ENCODE measurements at places on chromosomes 5 and 9.

- DNase-seq: no peak
These were observed 43.9 kb upstream of the HMGCS1 start for GRCh38 chr5:43357067-43357466.

DNA sequence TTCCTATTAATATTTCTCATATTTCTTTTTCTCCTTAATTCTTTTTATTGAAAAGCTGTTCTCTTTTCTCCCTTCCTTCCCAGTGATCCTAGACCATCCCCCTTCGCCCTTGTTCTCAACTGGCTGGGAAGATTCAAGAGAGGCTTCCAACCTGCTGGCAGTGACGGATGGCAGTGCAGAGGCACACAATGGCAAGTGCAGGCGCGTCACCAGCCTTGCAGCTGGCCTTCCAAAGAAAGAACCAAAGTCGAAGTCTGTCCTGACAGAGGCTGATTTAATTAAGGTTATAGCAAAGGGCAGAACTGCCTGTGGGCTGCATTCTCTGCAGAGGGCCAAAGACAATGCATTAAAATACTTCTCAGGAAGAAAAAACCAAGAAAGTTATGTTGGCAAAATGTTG, 7.4 kb downstream of the CEMIP2 start:
- DNase-seq: no peak

DNA sequence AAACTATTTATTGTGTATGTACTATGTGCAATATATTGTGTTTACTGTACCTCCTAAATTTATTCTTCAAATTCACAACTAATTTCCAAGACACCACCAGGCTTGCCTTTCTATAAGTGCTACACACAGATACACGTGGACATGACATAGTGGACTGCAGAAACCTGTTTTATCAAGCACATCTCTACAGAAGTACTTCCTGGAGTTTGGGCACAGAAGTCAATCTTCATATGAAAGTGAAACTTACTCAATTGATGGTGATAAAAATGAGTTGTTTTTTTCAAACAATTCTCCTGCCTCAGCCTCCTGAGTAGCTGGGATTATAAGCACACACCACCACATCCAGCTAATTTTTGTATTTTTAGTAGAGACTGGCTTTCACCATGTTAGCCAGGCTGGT, 57.6 kb downstream of the NLN start:
- DNase-seq: no peak

DNA sequence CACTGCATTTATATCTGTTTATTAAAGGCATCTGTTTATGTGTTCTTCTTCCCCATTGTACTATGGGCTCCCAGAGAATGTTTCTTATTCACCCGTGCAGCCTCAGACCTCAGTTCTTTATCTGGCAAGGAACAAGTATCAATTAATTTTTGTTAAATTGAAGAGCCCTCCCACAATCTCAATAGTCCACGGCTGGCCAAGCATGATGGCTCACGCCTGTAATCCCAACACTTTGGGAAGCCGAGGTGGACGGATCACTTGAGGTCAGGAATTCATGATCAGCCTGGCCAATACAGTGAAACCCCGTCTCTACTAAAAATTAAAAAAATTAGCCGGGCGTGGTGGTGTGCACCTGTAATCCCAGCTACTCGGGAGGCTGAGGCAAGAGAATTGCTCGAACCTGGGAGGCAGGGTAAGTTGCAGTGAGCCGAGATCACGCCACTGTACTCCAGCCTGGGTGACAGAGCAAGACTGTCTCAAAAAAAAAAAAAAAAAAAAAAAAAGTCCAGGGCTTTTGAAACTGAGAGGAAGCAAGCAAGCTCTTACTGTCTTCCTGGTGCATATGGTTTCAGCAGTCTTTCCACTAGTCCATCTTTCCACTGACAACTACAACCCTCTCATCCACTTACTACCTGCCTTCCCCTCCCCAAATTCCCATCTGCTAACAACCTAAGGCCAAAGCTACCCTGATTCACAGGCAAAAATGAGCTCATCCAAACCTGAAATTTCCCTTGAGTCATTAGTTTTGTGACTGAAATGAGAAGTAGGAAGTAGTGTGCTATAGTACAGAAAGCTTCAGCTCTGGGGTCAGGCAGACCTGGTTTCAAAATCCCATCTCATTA, 2.3 kb upstream of the HK3 start:
- no peak for DNase-seq

DNA sequence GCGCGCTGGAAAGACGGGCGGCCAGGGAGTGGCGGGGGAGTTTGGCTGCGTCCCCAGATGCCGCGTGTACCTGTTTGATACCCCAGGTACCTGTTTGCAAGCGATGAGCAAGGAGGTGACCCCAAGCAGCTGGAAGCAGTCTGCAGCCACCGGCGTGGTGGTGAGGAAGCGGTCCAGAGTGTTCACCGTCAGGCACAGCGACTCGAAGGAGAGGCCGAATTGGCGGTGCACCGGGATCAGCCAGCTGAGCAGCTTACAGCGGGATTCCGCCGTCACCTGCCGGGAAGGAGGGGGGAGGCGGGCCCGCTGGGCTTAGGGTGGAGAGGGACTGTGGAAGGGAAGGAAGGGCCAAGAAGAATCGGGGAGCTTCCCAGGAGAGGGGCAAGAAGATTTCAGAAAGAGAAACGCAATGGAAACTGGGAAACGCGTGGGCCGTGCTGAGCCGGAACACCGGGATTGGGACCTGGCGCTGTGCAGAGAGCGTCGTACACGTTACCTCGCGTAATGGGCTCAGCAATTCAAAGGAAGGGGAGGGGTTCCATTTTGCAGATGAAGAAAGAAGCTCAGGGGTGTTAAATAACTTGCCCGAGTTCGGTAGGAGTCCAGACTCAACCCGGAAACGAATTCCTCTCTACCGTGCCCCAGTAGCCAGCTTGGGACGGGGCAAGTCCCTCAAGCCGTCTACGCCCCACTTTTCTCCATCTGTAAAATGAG, 980 bp downstream of the CCNO start:
- DNase-seq: no peak

- no peak for DNase-seq
These were observed 127.8 kb upstream of the PAM start for GRCh38 chr5:102627315-102627714.

DNA sequence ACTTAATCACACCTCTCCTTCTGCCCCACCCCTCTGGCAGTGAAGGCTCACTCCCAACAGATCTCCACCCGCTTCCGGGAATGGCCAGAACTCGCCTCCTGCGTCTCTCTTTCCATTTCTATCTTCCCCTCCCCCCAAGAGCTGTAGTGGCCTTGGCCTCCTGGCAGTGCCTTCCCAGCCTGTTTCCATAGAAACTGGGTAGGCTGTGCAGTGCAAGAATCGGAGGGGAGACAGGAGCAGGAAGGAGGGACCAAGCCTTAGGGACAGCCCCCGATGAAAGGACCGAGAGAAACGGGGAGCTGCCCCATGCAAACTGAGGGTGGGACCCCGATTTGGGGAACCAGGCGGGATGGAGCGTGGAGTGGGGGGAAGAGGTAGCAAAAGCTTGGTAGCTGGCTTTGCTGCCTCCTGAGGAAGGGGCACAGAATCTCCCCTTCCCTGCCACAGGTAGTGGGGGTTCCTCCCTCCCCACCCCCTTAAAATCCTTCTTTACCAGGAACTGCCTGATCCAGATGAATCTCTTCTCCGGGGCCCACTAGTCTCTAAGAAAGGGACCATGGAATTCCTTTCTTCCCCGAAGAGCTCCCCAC, 4.5 kb upstream of the PCDH1 start:
- DNase-seq: no peak

GRCh38 chr5:175181331-175181730, 262.7 kb downstream of the DRD1 start:
- DNase-seq: no peak

- DNase-seq: no peak
These were observed 26.0 kb downstream of the SKP2 start for GRCh38 chr5:36177715-36178523.

GRCh38 chr9:115548609-115549260, 430.8 kb upstream of the TNC start:
- no peak for DNase-seq

DNA sequence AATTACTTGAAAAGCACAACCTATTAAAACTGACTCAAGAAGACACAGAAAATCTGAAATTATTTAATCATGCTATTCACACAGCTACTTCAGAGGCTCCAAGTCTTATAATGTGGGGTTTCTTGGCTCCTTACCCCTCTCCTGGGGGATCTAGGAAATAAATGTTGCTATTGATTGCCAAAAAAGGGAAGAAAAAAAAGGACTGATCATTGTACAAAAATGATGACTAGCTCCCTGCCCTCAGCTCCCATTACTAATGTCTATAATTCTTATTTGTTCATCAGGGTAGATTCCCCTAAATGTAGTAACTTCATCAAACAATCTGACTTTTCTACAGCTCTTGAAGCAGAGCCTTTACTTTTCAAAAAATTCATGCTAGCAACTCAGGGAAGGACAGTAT, 3.3 kb upstream of the SMC5 start:
- no peak for DNase-seq

DNA sequence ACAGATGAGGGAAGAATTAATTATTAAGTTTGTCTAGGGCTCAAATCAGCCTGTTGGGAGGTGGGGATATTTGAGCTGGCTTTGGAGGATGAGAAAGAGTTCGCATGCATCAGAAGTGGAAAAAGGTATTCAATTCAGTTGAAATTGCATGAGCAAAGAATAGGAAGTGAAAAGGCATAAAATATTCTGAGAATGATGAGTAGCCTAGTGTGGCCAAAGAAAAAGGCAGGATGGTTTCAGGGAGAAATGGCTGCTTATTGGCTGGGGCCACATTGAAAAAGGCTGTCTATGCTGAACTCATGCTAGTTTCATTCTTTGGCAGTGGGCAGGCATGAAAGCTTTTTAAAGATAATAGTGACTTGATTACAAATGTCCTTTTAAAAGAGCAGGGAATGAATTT, 235.4 kb upstream of the RIOK2 start:
- no peak for DNase-seq

- no peak for DNase-seq
These were observed 62.3 kb upstream of the CDK5RAP2 start for GRCh38 chr9:120642129-120642770.

DNA sequence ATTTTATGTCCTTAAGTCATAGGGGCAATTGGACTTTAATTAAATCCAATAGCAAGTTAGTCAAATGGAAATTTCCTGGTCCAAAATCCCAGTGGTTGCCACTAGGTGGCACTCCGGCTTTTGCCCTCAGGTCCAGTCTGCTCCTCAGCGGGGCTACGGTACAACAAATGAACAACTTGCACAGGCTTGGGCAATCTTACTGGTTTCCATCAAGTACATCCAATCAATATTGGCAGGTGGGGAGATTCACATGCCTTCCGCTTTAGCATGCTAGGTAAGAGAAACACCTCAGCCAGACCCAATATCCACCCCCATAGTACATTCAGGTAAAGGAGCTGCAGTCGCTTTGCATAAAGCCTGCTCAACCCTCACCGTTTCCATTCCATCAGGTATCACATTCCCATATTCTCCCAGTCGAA, 6.3 kb upstream of the MXD3 start:
- DNase-seq: no peak

- no peak for DNase-seq
These were observed 165.3 kb downstream of the TMEM167A start for GRCh38 chr5:82911910-82912309.

- no peak for DNase-seq
These were observed 252.5 kb downstream of the TLE4 start for GRCh38 chr9:79824265-79824664.

DNA sequence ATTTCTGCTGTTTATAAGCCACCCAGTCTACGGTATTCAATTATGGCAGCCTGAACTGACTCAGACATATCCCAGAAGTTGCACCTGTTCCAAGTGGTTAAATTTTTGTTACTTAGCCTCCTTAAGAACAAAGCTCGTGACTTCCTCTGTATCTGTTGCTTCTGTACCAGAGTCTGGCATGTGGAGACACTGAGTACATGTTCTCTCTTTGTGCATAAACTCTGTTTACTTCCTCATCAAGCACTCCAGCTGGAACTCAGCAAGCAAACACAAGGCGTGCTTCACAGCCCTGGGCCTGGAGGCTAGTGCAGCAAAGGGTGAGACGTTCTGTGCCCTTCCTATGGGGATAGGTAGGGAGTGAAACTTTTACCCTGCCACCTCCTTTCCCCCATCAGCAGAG, 19.0 kb downstream of the C9orf152 start:
- no peak for DNase-seq

DNA sequence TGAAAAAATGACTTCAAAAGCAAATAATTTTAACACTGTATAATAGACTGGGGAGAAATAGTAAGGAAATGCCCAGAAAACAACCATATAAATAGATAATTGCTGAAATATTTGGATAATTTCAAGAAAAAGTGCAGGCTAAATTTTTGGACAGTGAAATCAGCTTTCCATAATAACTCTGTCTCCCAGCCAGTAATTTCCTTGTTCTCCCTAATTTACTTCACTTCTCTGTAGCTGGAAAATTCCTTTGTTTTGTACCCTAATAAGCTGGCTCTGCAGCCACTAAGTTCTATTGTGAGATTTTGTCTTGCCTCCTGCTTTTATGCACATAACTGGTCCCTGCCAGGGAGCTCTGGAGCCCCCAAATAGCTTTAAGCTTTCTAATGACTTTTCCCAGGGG, 27.7 kb downstream of the PRDM6 start:
- DNase-seq: no peak

DNA sequence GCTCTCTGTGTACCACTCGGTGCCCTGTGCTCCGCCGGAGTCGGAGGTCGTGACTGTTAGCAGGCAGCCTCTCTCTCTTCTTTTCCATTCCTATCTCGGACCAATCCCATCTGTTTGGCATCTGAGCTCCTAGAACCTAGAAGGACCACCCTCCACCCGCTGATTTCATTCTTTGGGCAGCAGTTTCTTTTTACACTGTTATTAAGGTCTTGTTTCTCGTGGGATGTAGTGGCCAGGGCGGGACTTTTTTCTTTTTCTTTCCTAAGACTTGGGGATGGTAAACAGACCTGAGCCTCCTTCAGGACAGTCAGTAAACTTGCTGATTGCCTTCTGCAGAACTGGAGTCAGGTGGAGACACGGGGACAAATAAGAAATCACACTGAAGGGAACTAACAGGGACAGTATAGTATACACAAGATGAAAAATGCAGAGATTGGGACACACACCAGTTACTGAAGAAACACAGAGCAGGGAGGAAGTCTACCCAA, 500 bp downstream of the URM1 start:
- no peak for DNase-seq

DNA sequence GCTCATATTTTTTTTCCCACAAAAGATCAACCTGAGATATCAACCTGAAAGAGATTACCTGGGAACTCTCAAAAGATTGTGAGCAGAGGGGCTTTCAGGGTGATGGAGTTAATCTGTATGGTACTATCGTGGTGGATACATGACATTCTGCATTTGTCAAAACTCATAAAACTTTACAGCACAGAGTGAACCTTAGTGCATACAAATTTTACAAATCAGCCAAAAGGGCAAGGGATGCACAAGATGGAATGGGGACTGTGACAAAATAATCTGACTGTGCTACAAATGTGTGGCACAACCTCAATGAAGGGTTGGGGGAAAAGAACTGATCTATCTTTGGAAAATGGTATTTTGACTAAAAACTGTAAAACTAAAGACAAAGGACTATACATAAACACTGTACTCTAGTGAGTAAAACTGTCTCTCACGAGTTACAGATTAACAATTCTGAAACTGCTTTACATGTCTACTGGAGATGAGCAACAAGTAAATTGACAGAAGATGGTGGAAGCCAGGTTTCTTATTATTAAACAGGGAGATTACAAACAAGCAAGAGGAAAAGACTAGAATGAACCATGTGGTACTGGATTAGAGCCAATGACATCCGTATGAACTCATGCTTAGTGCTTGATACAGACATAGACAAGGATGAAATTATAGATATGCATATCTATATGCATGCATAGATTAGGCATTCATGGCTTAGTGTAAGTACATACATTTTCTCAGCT, 24.8 kb upstream of the RLN1 start:
- no peak for DNase-seq

- no peak for DNase-seq
These were observed 68.3 kb upstream of the SHB start for GRCh38 chr9:38137342-38137741.

GRCh38 chr9:84597131-84597530, 72.4 kb upstream of the NTRK2 start:
- DNase-seq: no peak

Measured in NCI-H2107 (cell line).